ENCODE measurements at places on chromosomes 7 and 10.
A peak's percentile ranks its signal among the peaks of the same experiment; 100 is the strongest.

- DNase-seq = peak; percentile 75
These were observed 112.7 kb downstream of the SLIT1 start for GRCh38 chr10:97072851-97073665.

- no peak for DNase-seq
These were observed 490.6 kb downstream of the NEBL start for GRCh38 chr10:20406281-20407104.

GRCh38 chr7:108178398-108178797 is 48.2 kb upstream of the LAMB4 start:
- no peak for DNase-seq

GRCh38 chr10:76779796-76780301 is 857.8 kb downstream of the KCNMA1 start:
- DNase-seq = peak; percentile 9

GRCh38 chr7:108565987-108566386 is 3.5 kb downstream of the THAP5 start:
- no peak for DNase-seq

GRCh38 chr10:30553626-30554439 is 75.7 kb downstream of the LYZL2 start:
- no peak for DNase-seq

- DNase-seq = no peak
These were observed 76.9 kb downstream of the CYP51A1 start for GRCh38 chr7:92057375-92057774.

GRCh38 chr10:37813763-37814162 is 43.6 kb downstream of the ZNF248 start:
- DNase-seq = no peak

GRCh38 chr10:93596539-93596938 is 4.5 kb downstream of the RBP4 start:
- no peak for DNase-seq

DNA sequence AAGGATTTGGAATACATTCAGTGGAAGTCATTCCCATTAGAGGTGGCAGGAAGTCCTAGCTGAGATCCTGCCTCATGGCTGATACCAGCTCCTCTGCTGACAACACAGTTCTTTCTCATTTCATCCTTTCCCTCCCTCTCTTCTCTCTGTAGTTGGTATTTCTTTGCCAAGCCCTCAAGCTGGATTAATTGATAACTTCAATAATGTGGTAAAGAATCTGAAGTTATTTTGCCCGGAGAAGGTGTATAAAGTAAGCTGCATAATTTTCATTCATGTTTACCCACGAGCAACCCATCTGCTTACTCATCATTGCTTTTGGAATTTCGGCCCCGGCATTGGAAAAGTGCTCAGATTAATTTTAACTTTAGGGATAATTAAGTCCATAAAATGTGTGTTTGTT is 85.2 kb upstream of the PLPP4 start:
- DNase-seq = no peak

DNA sequence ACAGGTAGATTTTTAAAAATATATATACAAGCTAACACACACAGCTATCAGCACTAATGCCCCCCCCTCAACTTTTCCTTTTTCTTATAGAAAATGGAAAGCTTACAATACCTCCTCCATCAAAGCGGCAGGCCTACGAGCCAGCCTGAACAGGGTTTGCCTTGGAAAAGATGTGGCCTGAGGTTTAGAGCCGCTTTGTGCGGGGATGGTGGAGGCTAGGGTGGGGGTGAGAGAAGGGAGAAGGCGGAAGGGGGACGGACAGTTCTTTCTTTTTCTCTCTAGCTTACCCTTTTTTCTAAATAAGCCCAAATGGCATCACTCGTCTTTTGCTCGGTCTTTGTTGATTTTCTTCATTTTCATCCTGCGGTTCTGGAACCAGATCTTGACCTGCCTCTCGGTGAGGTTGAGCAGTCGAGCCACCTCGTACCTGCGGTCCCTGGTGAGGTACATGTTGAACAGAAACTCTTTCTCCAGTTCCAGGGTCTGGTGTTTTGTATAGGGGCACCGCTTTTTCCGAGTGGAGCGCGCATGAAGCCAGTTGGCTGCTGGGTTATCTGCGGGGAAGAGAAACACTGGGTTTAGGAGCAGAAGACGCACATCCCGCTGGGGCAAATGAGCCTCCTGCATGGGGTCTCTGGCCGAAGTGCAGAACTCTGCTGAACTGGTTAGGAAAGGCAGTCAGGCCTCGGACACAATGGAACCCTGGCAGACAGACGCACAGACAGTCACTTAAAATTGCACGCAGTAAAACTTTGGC is 1.9 kb downstream of the HOXA9 start:
- DNase-seq = no peak

DNA sequence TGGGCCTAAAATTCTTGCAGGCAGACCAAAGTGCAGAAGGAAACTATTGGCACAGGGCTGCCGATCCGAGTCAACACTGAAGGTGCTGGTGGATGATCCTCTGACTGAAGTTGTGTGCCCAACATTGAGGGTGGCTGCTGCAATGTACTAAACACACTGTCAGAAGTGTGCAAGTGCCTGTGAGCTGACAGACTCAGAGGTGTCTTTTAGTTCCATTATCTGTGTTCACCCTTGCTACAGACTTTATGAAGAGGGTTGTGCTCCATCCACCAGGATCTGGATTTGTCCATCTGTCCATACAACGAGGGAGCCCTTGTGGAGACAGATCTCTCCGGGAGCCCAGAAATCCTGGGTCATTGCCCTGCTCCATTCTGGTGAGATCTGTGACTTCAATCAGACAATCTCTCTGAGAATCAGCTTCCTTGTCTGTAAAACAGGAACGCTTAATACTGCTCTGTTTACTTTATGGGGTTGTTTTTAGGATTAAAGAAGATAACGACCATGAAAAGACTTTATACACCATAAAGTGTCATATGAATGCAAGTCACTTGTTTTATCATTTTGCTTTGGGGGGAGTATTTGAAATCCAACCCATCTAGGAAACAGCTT is 9.5 kb upstream of the TRPV6 start:
- DNase-seq = no peak

DNA sequence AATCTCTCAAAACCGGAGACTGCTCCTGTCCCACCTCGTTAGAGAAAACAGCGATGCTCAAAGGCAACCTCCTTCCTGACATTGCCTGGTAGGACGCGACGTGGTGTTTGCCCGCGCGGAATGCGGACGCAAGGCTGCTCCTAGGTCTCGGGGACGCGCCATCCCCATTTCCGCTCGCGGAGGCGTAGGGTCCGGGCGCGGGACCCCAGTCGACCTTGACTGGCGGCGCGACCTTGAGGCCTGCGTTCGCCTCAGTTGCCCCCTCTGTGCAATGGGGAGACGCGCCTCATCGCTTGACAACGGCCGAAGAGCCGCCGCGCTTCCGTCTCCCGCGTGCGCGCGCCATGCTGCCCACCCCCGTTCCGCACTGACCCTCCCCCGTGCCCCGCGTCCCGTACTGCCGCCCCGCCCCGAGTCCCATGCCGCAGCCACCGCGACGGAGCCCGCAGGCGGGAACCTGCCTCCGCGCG is 412 bp upstream of the PPIA start:
- peak; percentile 34 for DNase-seq

- DNase-seq = no peak
These were observed 4.9 kb upstream of the RHOBTB1 start for GRCh38 chr10:60948851-60949250.

GRCh38 chr7:112748381-112748780 is 41.8 kb downstream of the TMEM168 start:
- no peak for DNase-seq

DNA sequence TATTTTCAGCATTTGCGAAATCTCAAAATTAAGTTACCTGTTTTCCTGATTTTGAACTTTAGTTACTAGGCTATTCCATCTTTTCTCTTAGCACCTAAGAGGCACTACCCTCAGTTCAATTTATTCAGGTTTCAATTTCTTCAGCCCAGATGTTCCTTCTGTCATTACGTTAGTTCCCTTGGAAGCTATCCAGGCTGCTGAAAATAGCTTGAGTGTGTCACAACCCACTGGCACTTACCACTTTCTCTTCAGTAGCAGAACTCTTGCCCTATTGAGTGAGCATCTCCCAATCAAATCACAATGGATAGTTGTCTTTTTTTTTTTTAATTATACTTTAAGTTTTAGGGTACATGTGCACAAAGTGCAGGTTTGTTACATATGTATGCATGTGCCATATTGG is 332.7 kb upstream of the LRGUK start:
- DNase-seq = no peak

DNA sequence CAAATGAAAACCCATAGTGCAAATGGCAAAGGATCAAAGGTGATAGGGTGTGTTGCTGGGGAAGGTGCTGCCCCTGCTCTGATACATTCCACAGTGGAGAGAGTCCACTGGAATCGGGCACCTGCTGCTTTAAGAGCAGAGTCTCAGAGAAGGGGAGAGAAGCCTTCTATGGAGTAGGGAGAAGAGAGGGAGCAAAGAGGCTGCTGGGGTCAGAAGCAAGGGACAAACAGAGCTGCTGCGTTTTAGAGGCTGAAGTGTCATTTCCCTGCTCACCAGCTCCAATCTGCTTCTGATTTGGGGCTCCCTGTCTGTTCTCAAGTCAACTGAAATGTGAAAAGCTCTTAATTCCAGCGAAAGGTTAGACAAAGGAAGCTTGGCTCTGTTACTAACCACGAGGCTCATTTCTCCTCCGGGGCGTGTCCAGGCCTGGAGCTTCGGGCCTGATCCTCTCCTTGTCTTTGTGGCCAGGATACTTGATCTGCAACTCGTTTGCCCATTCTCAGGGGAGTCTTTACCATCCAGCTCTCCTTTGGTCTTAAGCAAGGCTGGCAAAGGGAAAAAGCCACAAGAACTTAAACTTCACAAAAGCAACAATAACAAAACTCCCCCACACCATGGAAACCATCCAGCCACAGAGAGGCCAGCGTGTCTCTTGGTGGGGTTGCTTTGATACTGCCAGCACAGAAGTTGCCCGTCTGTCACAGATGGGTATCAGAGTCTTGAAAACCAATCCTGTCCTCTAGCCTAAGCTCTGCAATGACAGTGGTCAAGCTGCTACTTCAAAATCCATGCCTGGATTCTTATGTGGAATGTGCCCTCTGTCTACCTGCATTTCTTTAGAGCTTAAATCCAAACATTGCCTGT is 692.6 kb downstream of the SUGCT start:
- DNase-seq = peak; percentile 26

DNA sequence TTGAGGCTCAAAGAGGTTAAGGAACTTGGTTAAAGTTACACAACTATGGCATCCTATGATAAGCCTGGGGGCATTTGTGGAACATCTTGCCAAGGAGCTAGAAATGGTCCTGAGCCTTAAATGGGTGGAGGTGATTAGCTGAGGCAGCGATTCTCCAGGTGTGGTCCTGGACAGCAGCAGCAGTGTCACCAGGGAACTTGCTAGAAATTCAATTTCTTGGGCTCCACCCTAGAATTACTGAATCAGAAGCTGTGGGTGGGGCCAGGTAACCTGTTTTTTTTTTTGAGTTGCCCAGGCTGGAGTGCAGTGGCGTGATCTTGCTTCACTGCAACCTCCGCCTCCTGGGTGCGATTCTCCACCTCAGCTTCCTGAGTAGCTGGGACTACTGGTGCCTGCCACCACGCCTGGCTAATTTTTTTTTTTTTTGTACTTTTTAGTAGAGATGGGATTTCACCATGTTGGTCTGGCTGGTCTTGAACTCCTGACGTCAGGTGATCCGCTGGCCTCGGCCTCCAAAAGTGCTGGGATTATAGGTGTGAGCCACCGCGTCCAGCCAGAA is 13.1 kb downstream of the RPS24 start:
- DNase-seq = no peak

DNA sequence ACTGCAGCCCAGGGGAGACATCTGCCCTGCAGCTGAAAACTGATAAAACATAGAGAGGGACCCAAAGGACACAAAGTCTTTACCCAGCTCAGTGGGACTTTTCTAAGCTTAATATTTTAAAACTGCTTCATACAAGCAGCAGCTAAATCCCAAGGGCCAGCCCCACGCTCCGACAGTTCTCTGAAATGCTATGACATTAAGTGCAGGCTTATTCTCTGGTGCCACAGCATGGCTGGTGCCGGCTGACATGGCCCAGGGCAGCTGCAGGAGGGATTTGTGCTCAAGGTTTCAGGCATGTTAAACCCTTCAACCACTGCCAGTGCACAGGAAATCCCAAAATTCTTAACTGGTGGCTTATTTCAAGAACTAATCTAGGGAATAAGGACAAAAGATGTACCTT is 170.9 kb downstream of the PARD3 start:
- no peak for DNase-seq

- no peak for DNase-seq
These were observed 217.2 kb downstream of the REEP3 start for GRCh38 chr10:63738410-63738809.

DNA sequence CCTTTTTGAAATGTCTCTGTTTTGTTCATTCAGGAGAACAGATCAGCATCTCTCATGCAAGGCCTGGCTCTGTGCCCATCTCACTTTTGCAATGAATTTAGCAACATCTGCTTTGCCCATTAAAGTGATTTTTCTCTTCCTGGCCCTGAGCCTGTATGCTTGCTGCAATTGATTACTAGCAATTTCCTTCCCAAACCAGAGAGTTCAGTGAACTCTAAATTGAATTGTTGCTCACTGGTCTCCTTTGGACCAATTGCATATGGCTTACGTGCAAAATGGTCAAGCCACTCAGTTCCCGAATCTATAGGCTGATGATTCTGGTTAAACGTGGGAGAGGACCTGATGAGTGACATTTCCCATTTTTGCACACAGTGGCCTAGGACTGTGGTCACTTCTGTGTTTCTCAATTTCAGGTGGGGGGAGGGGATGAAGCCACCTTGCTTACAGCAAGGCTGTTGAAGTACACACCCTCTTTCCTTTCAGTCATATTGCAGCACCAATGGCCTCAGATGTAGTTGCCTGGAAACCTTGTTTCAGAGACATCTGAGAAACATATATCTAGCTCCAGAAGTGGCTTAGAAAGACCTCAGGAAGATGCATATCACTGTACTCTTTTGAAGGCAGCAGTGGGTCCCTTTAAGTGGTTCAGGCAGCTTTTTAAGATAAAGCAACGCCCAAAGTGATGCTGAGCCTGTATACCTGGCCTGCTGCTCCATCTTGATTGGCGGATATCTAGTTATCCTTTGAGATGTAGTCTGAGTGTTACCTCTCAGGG is 201.4 kb downstream of the PTEN start:
- no peak for DNase-seq

DNA sequence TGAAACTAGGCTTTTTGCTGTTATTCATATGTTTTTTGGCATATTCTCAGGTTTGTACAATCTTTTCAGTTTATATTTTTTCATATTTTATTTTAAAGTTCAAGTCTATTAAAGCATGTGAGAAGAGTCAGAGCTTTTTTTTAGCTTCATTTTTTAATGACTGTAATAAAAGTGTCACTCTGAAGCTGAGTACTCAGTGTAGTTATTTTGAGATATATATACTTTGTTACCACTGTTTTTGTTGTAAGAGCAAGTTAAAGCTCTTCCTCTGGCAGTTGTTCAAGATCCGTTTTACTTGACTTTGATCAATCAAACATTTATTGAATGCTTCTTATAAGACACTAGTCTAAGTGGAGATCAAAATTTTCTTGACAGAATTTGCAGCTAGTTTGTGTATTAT is 37.5 kb downstream of the CASD1 start:
- DNase-seq = no peak

- DNase-seq = no peak
These were observed 129.0 kb downstream of the MARCHF5 start for GRCh38 chr10:92419740-92420545.

GRCh38 chr7:108285003-108285368 is 154.8 kb upstream of the LAMB4 start:
- DNase-seq = no peak
